Pancreas (tissue), 10 donors: ENCODE measurements at places on chromosomes 5 and 9. TPM values are rescaled to one million over a fixed set of nuclear protein-coding genes. Genes with fewer than 3 reads are reported as not detected.

LIX1 gene
- polyA plus RNA-seq: not detected

VLDLR gene
- 7.4 TPM for polyA plus RNA-seq

FAM169A gene
- 0.61 TPM for polyA plus RNA-seq

- DNase-seq: no peak
Observed at GRCh38 chr5:91272858-91273257, 110.3 kb downstream of the ARRDC3 start.

DNA sequence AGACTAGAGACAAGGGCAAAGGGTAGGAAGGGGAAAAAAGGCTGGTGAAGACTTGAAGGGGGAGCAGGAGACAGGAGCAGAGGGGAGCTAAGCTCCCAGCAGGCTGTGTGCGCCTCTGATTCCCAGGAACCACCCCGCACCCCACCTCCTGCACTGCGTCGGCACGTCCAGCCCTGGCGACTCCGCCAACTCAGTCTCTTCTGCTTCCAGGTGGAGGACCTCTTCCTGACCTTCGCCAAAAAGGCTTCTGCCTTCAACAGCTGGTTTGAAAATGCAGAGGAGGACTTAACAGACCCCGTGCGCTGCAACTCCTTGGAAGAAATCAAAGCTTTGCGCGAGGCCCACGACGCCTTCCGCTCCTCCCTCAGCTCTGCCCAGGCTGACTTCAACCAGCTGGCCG lies 30.5 kb downstream of the DYNC2I2 start:
- no peak for DNase-seq

DNA sequence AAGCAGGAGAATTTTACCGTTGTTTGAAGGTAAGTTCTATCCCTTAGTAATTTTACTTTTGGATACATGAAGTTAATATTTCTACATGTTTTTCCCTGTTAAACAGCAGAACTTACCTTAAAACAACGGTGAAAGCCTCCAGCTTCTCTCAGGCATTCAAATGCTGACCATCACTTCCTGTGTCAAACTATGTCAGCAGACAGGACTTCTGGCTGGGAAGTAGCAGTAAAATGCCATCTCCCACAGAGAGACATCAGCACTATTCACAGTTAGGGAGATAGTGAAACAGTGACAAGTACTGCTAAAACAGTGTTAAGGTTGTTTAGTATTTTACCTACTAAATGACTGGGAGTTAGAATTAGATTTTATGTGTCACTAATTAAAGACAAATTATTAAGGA lies 34.2 kb upstream of the GOLGA1 start:
- no peak for DNase-seq
